ENCODE measurements at places on chromosomes 11 and 22.
A peak's percentile ranks its signal among the peaks of the same experiment; 100 is the strongest.

- no peak for DNase-seq
Observed at GRCh38 chr11:1043563-1044096, 7.1 kb upstream of the MUC6 start.

DNA sequence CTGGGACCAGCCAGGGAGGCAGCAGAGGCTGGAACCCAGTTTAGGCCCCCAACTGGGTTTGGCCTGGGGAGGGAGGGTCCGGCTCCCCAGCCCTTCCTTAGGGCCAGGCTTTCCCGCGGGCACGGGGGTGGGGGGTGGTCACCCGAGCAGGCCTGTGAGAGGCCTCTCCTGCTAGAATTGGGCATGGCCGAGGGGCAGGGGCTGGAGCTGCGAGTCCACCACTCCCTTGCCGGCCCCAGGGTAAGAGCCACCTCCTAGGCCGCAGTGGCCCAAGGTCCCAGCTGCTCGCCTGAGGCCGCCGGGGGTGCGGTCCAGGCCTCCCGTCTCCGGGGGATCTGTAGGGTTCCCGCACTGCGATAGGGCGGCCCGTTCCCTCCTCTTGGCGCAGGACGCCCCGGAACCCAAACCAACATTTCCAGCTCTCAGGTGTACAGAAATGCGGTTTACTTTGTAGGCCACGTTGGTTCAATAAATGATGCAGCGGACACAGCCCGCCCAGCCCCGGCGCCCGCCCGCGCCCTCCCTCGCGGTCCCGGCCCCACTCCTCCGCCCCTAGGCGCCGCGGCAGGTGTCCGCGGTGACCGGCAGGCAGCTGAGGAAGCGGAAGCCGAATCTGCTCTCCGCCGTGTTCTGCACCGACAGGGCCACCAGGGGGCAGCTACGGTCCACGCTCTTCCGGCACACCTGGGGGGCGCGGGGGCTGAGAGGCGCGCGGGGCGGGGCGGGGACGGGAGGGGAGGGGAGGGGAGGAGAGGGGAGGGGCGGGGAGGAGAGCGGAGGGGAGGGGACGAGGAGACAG is 5.9 kb downstream of the LMNTD2 start:
- DNase-seq, result peak; percentile 80

- no peak for DNase-seq
Observed at GRCh38 chr11:128965485-128965884, 22.8 kb upstream of the TP53AIP1 start.

- no peak for DNase-seq
Observed at GRCh38 chr11:128608746-128609407, 21.5 kb upstream of the ETS1 start.

DNA sequence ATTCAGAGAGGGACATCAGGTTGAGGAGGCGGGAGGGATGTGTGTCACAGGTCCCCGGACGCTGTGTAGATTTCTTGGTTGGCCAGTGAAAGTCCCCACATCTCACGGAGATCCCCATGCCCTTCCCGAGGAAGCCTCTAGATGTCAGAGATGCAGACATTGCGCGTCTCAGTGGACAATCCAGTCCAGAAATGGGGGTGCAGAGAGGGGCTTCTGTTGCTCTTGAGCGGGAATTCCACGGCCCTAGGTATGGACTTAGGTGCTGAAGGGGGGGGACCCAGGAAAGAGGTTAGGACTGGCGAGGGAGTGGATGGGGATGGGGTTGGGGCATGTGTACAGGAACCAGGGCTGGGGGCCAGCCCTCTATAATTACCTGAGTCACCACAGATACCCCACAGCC is 7.0 kb downstream of the THY1 start:
- DNase-seq, result no peak

Data from CD4-positive, alpha-beta T cell treated with Interleukin-2 at 100 ng/mL for 4 hours (primary cell).